ENCODE measurements at places on chromosomes 13 and 19.
A peak's percentile ranks its signal among the peaks of the same experiment; 100 is the strongest.

DNA sequence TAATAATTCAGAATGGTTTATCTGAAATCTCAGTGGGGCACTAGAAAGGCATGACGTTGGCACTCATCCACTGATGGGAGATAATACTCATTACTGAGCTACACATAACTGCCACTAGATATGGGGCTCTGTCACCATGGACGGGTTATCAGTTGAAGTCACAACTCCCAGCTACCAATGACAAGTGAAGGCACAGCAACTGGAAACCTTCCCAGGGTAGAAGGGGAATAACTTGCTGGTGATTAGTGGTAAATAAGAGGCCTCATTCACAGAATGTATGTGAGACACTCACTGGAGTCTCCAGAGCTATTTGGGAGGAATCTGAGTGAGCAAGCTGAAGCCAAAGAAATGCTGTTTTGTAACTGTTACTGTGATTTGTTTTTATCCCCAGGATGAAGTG lies 249.6 kb downstream of the ENOX1 start:
- no peak for DNase-seq

DNA sequence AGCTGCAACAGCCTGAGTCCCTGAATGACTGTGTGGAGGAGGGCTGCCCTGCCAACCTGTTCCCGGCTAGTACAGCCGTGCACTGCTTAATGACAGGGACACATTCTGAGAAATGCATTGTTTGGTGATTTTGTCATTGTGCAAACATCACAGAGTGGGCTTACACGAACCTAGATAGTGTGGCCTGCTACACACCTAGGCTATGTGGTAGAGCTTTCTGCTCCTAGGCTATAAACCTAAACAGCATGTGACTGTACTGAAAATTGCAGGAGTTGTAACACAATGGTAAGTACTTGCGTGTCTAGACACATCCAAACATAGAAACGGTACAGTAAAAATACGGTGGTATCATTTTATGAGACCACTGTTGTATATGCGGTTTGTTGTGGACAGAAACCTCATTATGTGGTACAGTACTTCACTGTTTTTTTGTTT lies 35.0 kb downstream of the VASP start:
- no peak for DNase-seq

DNA sequence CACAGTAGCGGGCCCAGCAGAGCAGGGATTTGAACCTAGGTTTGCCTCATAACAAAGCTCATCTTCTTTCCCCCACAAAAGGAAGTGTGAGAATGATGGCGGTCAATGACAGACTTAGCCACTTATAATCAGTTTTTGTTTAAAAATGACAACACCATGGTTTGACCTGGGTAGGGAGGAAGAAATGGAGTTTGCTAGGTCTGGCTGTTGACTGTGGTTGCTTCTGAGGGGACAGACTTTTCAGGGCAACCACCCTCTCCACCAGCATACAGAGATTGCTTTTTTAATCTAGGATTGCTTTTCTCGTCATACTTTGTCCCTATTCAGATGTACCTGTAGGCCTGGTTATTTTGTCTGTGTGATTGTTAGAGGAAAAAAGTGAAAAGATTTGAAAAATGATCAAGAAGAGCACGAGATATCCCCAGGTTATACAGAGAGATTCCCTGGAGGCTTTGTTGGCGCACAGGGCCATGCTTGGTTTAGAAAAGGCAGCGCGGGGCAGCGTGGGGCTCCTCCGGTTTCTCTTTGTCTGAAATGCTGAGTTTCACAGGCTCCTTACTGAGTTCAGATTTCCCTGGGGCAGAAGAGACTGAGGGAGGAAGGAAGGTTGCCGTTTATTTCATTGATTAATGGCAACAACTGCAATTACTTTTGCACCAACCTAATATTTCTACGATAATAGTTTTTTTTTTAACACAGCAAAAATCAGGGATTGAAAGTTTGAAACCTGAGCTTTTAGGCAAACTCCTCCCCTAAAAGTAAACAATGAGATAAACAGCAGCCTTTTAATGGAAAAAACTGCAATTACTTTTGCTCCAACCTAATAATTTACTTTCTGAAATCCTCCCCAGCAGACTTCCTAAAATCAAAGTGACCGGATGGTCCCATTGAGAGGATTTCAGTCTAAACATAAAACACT lies 97.0 kb upstream of the RNF113B start:
- no peak for DNase-seq

- no peak for DNase-seq
Measured at GRCh38 chr13:21674490-21675009, 3.7 kb downstream of the FGF9 start.

- DNase-seq, result no peak
Measured at GRCh38 chr19:35055715-35056179, 14.2 kb downstream of the HPN start.

GRCh38 chr19:18896421-18896841 lies 473 bp upstream of the CERS1 start:
- DNase-seq, result peak; percentile 45

DNA sequence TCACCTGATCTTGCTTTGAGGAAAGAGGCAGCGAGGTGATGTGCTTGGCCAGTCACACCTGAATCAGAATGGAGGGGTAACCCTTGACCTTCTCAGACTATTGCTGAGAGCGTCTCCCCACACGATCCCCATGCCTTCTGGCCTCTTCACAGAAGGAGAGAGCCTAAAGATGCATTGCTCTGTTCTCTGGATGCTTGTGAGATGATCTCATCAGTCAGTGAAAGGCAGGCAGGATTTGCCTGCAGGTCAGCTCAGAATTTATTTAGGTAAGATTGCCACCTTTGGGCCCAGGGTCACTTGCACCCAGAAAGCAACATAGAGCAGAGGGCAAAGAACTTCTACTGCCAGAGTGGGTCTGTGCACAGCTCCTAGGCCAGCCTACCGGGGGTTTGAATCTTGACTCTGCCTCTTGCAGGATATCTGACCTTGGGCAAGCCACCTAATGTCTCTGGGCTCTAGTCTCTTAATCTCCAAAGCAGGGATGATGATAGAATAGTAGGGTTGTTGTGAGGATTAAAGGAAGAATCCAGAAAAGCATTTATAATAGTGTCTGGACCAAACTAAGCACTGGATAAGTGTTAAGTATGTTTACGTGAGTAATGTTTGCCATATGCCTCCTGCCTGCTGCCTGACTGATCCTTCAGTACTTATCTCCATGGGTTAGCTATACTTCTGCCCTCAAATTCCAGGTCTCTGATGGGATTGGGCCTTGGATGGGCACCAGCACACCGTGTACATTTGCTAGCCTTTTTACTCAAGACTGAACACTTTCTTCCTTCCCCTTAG lies 8.4 kb upstream of the FLT1 start:
- no peak for DNase-seq

DNA sequence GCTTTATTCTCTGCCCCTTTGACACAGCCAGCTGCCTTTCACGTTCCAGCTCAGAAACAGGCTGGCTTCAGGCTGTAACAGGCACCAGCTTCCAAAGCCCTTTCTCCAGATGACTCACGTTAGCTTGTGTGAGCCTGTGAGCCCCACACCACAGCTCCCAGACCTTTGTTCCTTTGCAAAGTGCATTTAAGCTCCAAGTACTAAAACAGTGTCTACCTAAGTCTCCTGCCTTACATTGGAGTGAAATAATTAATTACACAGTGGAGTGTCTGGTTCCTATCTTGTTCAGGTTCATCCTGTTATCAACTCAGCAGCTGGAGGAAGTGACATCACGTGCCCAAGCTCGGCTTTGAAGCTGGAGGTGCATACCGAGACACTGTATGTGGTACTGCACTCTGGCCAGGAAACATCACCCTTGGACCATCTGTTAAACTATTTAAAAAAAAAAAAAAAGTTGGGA lies 475.8 kb downstream of the FOXO1 start:
- peak; percentile 2 for DNase-seq

DNA sequence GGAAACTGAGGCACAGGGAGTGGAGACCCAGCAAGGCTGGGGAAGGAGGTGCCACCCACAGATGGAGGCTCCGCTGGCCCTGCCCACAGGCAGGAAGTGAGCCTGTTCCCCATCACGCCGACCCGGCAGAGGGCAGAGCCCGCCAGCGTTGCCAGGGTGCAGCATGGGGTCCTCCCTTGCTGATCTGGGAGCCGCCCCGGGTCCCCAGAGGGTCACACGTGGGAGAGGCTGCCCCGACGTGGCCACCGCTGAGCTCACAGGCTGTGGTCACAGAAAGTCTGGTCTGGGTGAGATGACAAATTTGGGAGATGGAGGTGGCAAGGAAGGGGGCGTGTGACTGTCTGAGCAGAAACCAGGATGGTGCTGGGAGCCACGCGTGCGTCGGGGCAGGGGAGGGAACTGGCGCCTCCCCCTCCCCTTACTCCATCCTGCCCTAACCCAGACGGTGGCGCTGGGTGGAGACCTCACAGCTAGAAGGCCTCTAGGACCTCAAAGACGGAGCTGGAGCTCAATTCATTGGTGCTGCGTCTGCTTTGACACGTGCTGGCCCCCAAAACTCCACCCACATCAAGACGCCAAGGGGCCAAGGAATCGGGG lies 7.7 kb downstream of the MEX3D start:
- DNase-seq, result no peak

GRCh38 chr13:54758795-54759194 lies 1730.2 kb downstream of the OLFM4 start:
- DNase-seq, result no peak

GRCh38 chr19:18434411-18435175 lies 3.3 kb downstream of the ISYNA1 start:
- no peak for DNase-seq

DNA sequence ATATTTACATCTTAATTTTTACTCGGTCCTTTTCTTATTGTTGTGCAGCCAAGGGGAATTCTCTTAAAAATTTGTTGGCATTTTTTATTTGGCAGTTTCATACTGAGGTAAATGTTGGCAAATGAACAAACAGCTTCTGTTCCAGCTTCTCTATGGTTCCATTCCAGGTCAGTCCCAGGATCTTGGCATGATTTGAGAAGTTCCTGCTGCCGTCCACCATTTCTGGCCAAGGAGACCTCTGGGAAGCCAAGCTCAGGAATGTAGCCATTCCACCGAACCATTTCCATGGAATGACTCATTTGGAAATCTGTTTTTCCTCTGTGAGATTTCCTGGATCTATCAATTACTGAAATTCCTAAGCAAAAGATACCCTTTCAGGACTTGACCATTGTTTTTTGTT lies 43.9 kb downstream of the SLC10A2 start:
- no peak for DNase-seq

DNA sequence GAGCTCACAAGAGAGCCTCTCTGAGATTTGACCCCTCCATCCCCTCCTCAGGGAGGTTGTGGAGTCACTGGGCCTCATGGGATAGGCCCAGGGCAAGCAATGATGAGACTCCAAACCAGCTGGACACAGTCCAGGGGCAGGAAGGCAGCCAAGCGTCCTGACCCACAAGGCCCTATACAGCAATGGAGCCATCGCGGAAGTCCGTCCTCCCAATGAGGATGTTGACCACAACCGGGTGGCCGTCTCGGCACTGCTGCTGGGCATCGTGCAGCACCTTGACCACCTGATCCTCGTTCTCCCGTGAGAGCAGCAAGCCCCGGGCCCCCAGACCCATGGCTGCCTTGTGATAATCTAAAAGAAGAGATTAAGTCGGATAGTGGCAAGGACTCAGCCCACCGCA lies 7.9 kb downstream of the SYDE1 start:
- no peak for DNase-seq

DNA sequence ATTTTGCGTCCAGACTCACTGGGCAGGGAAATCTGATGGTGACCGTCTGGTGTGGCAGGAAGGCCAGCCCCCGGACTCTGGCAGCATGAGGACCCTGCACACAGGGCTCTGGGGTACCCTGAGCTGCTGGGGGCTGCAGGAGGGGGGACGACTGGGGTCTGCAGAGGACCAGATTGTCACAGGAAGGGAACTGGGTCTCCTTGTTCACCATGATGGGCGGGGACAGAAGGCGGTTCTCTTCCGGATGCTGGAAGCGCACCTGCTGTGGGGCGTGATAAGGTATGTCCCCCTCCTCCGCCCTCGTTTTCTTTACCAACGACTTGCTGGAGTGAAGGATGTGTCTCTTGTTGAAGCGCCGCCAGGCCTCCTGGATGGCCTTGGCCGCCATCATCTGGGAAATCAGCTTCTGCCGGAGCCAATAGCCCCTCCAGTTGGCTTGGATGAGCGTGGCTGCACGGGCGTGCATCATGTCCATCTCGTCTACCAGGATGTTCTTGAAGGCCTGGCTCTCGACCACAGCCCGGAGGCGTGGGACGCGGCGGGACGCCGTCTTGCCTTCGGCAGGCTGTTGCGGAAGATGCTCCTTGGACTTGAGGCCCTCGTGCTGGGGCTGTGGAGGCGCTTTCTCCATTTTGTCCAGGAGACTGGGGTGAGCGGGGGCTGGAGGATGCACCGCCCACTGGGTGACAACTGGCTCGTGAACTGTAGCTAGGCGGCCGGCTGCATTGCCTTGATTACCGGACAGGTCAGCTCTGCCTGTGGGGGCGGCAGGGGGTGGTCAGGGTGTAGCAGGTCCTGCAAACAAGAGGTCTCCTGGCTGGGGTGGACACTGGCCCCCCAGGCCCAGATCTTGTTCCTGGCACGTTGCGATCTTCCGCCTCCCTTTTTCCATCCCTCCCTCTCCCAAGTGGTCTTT lies 7.2 kb downstream of the IQCN start:
- DNase-seq, result no peak

GRCh38 chr13:36377826-36378468 lies 31.8 kb upstream of the SPART start:
- no peak for DNase-seq

DNA sequence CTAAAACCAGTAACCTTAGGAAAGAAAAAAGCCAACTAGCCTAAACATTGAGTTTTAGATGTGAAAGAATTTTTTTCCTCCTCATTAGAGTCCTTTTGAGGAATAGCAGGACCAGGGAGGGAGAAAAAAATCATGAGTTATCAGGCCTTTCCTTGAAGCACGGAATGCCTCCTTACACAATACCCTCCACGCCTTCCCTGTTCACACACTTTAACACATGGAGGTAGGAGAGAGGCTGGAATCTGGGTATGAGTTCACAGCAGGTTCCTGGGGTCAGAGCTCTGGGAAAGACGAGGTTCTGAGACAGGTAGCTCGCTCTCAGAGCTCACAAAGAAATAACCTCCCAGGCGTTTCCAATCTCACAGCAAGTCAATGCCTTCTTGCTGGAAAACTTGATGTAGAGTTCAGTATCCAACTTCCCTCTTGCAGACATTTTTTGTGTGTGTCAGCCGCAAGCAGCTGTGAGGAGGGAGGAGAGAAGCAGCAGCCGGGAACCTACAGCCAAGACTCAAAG lies 716 bp downstream of the ZNF573 start:
- no peak for DNase-seq

GRCh38 chr19:41863209-41863931 lies 3.3 kb downstream of the RPS19 start:
- no peak for DNase-seq
